Hindlimb muscle (tissue), 1 donor: ENCODE measurements at places on chromosomes 4 and X. TPM values are rescaled to one million over a fixed set of nuclear protein-coding genes. Genes with fewer than 3 reads are reported as not detected.

The GAGE12E gene
- not detected for polyA plus RNA-seq

The METAP1 gene
- 28.2 TPM for polyA plus RNA-seq

The NLRP2B gene
- not detected for polyA plus RNA-seq

The GPM6B gene
- polyA plus RNA-seq: 18.1 TPM

The RENBP gene
- polyA plus RNA-seq: 5.1 TPM

The ARHGAP36 gene
- 522 TPM for polyA plus RNA-seq

The KLHL15 gene
- polyA plus RNA-seq: 10.0 TPM

The SETD7 gene
- 107 TPM for polyA plus RNA-seq

The ZFYVE28 gene
- polyA plus RNA-seq: 2.5 TPM

The LGI2 gene
- 3.4 TPM for polyA plus RNA-seq

The UGT2B15 gene
- polyA plus RNA-seq: not detected

The MAGEA3 gene
- polyA plus RNA-seq: not detected

The HTT gene
- 32.0 TPM for polyA plus RNA-seq

The PNMA6A gene
- polyA plus RNA-seq: 2.5 TPM

The CRLF2 gene
- not detected for polyA plus RNA-seq

The MAGEE1 gene
- polyA plus RNA-seq: 2.8 TPM

The MID1 gene
- polyA plus RNA-seq: 16.4 TPM

The NDNF gene
- polyA plus RNA-seq: 6.8 TPM

The PAGE1 gene
- polyA plus RNA-seq: not detected

The SPANXA1 gene
- not detected for polyA plus RNA-seq

The TCEAL6 gene
- not detected for polyA plus RNA-seq

The RPA4 gene
- polyA plus RNA-seq: 0.13 TPM

The DCAF16 gene
- polyA plus RNA-seq: 33.4 TPM

The NDST3 gene
- not detected for polyA plus RNA-seq

The FHDC1 gene
- polyA plus RNA-seq: 5.9 TPM

The STOX2 gene
- polyA plus RNA-seq: 5.3 TPM

The CXCL11 gene
- not detected for polyA plus RNA-seq

The TLL1 gene
- polyA plus RNA-seq: 1.7 TPM
